Left renal cortex interstitium (tissue), 4 donors: ENCODE measurements at places on chromosomes 7 and 10.
A peak's percentile ranks its signal among the peaks of the same experiment; 100 is the strongest.

DNA sequence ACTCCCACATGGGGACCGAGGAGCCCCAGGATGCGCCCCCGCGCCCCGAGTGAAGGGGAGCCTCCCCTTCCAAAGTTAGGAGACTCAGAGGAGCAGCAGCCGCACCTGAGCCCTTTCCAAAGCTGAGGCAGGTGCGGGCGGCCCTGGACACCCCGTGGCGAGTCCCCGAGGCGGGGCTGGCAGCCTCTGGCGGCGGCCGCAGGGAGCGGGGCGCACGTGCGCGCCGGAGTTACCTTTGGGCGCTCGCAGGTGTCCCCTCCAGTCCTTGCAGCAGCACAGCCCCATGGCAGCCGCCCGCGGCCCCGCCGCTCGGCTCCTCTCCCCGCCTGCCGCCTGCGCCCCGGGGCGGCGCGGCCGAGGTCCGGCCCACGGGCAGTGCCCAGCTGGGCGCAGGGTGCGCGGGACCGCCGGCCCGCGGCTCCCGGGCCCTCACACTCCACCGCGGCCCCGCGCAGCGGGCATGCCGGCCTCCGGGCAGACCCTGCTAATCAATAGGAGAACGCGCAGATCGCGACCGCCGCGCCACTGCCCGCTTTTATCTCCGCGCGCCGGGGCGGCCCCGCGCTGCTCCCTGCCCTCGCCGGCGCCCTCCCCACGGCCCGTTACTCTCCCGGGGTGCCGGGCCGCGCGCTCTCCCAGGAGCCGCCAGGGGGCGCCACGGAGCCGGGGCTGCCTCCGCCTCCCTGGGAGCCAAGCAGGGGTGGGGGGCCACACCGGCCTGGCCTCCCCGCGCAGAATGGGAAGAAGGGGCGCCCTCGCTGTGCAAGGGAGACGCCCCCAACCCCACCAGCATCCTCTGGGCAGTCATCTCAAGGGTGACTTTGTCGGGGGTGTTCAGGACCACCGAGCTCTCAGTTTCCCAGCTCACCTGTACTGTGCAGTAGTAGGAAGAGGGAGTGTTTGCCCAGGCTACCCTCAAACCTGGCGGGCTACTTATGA, 80.8 kb downstream of the ARHGAP22 start:
- no peak for DNase-seq

DNA sequence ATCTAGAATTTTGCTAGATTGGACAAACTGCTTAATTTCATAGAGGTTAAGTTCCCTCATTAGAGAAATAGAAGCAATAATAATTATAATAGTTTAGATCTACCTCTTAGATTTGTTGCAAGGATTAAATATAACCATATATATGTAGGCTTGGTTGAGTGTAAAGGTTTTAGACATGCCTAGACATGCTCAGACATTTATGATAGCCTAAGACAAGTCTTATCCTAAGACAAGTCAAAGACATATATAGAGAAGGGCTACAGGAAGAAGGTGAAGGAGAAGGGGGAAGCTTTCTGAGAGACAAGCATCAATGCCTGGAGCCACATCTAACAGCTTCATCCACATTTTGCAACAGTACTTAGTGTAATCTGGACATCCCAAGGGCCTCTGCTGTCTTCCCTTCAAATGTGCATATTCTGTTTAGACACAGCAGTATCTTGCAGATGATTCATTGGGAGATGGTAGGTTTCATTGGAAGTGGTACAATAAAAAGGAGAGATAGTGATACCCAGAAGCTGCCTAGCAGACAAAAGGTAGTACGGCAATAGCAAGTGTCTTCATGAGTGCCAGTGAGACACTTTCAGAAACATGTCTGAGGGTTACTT, 146.5 kb downstream of the HGF start:
- DNase-seq = no peak

- no peak for DNase-seq
Observed at GRCh38 chr7:43099750-43100149, 12.7 kb upstream of the HECW1 start.

GRCh38 chr7:33495207-33495606, 365.8 kb downstream of the BBS9 start:
- DNase-seq = no peak

DNA sequence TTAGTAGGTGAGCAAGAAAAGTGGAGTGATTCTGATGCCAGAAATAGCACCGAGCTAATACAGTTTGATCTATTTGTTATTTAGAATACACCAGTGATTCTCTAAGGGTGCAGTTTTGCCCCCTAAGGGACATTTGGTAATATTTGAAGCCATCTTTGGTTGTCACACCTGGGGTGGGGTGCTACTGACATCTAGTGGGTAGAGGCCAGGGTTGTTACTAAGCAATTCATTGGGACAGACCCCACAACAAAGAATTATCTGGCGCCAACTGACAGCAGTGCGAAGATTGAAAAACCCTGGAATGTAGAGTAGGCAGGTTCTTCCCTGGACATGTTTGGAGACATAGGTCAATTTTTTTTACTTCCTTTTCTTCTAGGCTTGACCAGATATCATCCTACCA, 14.6 kb downstream of the PALS2 start:
- no peak for DNase-seq

DNA sequence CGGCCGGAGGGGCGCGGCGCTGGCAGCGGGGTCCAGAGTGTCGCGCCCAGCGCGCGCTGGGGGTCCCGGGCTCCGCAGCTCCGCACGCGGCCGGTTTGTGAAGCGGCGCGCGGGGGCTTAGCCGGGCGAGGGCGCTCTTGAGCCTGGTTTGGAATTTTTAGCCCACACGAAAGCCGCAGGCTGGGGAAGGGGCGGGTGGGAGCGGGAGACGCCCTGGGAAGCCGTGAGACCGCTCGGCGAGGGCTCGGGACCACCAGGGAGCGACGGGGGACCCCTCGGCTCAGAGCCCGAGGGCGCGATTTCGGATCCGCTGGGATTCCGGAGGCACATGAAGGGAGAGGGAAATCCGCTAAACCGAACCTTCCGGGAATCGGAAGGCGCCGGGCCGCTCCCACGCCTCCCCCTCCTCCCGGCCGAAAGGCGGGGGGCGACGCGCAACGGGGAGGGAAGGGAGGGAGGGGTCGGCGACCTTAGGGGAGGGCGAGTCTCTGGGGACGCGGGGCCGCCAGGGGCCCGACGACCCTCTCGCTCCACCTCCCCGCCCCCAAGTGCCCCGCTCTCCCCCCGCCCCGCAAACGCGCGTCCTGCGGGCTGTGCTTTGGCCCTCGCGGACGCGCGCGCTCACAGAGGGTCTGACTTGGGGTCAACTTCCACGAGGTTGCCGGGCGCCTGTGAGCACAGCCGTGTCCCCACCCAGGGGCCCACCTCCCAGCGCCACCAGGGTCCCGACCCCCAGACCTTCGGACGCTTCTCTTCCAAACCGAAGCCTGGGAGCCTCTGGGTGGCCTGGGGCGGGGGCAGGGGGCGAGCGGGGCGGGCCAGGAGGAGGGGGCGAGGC, 5.1 kb upstream of the ELFN1 start:
- DNase-seq = peak; percentile 80

DNA sequence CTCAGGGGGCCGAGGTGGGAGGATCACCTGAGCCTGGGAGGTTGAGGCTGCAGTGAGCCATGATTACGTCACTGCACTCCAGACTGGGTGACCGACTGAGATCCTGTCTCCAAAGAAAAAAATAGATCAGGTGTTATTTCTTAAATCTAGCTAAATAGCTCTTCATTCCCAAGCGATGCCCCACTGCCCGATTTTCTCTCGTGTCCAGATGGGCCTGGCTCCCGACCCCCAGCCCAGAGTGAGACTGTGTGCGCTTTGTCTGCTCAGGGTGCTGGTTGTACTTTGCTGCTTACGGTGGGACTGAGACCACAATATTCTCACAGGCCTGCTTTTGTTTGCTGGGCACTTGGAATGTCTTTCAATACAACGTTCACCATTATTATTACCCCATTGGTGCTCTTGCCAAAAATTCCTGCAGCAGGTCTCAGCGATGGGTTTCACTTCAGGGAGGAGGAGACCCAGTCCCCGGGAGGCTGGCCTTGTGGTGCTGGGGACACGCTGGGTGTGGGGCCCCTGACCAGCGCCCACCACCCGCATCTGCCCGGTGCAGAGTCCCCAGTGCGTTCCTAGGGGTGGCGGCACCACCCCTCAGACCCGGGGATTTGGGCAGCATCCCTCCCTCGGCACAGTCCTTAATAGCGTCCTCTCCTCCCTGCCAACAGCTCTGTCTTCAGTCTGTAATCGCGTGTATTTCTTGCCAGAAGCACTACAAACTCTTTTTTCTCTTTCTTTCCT, 20.4 kb upstream of the DPYSL4 start:
- DNase-seq = no peak

DNA sequence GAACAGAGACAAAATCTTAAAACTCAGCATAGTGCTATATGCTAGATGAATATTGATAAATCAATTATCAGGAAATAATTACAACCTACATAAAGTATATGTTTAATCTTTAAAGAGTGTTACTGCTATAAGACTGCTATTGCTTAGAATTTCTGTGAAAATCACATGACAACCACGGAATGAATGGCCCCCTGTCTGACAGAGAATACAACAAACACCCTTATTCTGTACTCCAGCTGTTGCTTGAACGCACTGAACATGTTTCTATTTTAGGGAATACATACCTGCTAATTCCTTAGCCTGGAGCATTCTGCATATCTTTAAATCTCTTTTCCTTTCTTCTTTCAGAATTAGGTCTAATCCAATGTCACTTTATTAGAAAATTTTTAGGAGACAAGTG, 452.4 kb upstream of the PHF14 start:
- DNase-seq = no peak

- no peak for DNase-seq
Observed at GRCh38 chr10:31580646-31581045, 261.6 kb downstream of the ZEB1 start.

DNA sequence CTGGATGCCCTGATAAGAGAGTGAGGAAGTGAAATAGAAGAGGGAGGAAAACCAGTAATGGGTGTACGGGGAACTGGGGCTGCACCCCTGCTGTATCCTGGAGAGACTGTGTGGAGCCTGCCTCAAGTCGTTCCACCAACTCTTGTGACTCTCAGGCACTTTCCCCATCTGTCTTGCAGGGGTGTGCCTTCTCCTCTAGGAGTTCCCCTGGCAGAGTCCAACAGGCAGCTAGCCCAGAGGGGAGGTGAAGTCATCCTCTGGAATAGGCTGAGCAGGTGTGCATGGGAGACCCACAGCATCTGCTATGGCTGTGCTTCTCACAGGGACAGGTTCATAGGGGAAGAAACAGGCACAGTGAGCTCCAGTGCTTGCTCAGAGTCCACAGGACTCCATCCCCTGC, 46.8 kb downstream of the WIPF3 start:
- no peak for DNase-seq

GRCh38 chr7:45178241-45179225, 20.9 kb downstream of the RAMP3 start:
- DNase-seq = no peak

DNA sequence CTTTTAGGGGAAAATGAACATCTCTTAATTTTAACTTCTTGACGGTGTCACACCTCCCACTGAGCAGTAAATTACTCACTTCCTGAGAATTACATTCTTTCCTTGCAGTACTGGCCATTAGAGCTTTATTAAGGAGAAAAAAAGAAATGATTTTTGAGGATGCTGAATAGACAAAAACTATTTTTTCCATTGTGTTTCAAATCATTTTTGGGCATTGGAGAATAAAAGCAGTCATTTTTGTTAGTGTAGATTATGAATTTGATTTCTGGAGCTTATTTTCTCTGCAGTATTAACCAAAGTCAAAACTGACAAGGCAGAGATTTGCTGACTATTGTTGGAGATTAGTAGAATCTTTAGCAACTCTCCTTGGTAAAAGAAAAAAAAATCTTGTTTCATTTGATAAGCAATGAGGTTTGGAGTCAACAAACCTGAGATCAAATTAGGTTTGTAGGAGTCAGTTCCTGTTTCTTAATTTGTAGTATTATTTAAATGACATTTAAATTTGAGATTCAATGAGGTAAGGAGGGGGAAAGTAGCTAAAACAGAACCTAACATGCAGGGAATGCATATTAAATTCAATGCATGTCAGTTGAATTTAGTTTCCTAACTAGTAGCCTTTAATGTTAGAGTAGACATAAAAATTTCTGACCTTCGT, 70.6 kb downstream of the AP3M1 start:
- no peak for DNase-seq

DNA sequence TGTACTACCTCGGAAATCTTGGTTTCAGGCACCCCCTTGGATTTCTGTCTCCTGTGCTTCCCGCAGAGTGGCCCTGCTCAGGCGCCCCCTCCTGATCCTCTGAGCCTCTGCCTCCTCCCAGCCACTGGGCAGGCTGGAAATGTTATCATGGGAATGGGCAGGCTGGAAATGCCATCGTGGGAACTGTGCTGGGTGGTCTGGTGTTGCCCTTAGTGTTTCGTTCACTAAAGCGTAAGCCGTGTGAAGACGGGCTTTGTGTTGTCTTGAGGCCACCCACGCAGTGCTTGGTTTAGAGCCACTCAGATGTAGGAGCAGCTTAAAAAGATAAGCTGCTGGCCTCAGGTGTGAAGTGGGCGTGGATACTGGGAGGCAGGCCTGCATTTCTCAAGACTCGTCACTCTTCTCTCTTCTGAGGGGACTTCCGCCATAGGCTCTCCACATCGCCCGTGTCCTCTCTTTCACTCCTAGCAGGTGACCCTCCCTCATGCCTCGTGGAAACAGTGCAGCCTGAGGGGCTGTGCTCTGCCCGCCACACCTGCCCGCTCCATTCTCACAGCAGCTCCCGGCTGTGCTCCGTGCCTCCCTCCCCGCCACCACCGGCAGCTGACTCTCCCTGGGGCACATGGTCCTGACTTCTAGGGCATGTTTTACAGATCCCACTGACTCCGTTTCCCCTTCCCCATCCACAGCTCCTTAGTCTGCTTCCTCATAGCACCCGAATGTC, 28.5 kb downstream of the PPP2R2D start:
- DNase-seq = no peak

DNA sequence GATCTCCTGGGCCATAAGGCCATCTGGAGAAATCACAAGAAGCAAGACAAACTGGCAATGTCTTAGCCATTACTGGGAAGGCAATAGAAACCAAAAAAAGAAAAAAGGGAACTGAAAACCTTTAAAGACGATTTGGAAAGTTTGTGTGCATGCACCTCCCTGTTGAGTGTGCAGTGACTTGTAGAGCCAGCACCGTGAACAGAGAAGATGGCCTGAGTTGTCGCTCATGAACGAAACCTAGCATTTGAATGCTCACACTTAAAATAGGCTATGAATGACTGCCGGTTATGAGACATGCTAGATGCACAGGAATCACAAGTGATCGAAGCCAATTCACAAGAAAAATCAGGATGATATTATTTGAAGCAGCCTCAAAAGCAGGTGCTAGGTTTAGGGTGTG, 151.3 kb upstream of the ADO start:
- DNase-seq = no peak

DNA sequence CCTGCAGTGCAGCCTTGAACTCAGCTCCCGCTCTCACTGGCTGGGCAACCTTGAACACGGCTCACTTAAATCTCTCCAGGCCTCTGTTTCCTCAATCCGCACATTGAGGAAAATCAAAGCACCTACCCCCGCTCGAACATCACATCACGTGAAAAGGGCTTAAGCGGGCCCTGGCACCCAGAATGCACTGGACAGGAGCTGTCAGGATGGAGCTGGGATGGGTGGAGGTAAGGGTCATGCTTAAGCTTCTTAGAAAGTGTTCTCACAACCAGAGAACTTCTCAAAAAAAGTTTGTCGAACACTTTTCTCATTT, 55.7 kb upstream of the MGMT start:
- no peak for DNase-seq

- no peak for DNase-seq
Observed at GRCh38 chr7:26493737-26494428, 202.2 kb downstream of the SNX10 start.
